ENCODE measurements at places on chromosomes 3 and 15. TPM values are rescaled to one million over a fixed set of nuclear protein-coding genes. Genes with fewer than 3 reads are reported as not detected.

Gene REC114
- not detected for total RNA-seq

Gene CDCP1
- total RNA-seq = 0.13 TPM

Gene SNX33
- 17.2 TPM for total RNA-seq

Gene NANOGP8
- not detected for total RNA-seq

Gene STAB1
- 330 TPM for total RNA-seq

Gene NR1D2
- 25.9 TPM for total RNA-seq

Gene CHL1
- not detected for total RNA-seq

Gene GPR149
- not detected for total RNA-seq

DNA sequence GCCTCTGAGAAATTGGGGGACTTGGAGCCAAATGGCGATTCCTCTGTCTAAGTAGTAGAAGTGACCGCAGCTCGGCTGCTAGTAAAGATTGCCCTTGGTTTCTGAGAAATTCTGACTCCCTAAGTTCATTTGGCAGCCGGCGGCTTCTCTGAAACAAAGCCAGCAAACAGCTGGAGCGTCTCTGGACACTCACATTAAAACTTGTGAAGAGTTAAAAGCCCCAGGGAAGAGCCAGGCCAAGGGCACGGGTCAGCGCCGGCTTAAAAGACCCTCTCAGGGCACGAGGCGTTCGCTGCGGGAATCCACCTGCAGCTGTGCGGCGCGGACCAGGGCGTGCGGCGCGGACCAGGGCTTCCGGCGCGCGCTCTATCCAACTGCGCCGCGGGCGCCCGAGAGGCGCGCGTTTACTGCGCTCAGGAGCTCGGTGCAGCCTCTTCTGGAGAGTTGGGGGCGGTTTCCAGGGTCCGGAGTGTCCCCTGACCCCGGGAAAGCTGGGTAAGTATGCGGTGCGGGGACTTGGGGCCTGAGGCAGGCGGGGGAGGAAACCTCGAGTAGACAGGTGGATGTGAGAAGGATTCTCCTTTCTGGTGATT lies at the start of gene COL6A5:
Gene COL6A5 (plus strand): TSS at position 186 of the 593 bp plus-strand sequence. CDS start 27,967 bp downstream, outside the sequence.
- no peak for DNase-seq

GRCh38 chr3:124885466-124886167 lies 1.5 kb downstream of the ITGB5 start:
- no peak for DNase-seq

GRCh38 chr15:101242999-101243336 lies 8.9 kb downstream of the CHSY1 start:
- DNase-seq = peak; percentile 23

DNA sequence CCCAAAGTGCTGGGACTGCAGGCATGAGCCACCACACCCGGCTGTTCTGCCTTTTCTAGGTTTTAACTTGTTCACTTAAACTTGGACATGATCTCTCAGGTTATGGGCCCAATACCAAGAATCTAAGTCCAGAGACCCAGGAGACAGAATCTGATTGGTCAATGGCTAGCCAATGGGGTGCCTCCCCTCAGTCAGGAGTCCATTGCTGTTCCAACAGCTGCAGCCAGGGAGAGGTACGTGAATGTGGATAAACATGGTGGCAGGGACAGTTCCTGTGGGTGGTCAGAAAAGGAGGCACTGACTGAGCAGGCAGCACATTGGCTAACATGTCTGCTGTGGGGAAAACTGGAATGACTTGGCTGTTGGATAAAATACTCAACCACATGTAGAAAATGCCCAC lies 140.3 kb downstream of the RPLP1 start:
- DNase-seq = no peak

DNA sequence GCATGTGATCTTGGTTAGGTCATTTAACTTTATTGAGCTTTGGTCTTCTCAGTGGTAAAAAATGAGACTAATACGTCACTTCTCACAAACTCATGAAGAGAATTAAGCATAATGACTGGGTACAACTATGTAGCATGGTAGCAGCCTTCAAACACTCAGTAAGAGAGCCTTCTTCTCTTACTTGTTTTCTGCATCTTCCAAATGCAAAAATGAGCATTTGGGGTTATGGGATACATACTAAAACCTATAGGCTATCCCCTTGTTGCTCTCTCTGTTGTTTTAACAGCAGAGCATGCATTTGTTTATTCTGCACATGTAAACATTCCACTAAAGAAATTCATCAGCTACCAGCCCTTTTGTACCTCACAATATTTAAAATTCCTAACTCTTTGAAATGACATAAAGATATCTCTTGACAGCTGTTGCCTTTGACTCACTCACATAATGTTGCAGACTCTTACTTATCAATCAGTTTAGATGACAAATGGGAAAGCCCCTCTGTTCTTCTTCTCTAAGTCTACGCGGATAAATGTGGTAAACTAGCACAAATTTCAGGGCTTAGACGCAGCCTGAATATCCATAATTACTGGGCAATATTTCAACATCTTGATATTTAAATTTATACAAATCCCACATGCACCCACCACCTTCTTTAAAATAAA lies 327.3 kb upstream of the SATB1 start:
- no peak for DNase-seq

GRCh38 chr15:72285927-72286516 lies 13.7 kb upstream of the PARP6 start:
- DNase-seq = peak; percentile 63
